AG08395 (cell line): ENCODE measurements at places on chromosomes 3 and 15.

- no peak for DNase-seq
Observed at GRCh38 chr15:50168379-50168778, 13.6 kb upstream of the SLC27A2 start.

DNA sequence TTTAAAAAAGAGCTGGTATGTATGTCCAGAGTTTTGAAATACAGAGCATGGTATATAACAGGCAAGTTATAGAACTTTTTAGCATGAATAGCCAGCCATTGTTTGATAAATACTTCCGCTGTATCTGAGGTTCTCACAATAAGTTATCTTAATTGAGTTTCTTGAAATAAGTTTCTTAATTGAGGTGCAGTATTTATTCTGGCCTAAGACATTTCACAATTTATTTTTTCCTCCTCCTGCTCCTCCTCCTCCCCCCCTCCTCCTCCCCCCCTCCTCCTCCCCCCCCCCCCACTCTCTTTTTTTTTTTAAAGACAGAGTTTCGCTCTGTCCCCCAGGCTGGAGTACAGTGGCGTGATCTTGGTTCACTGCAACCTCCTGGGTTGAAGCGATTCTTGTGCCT is 83.4 kb downstream of the VPS8 start:
- DNase-seq, result no peak

- no peak for DNase-seq
Observed at GRCh38 chr15:24269166-24269571, 406.4 kb upstream of the NPAP1 start.

DNA sequence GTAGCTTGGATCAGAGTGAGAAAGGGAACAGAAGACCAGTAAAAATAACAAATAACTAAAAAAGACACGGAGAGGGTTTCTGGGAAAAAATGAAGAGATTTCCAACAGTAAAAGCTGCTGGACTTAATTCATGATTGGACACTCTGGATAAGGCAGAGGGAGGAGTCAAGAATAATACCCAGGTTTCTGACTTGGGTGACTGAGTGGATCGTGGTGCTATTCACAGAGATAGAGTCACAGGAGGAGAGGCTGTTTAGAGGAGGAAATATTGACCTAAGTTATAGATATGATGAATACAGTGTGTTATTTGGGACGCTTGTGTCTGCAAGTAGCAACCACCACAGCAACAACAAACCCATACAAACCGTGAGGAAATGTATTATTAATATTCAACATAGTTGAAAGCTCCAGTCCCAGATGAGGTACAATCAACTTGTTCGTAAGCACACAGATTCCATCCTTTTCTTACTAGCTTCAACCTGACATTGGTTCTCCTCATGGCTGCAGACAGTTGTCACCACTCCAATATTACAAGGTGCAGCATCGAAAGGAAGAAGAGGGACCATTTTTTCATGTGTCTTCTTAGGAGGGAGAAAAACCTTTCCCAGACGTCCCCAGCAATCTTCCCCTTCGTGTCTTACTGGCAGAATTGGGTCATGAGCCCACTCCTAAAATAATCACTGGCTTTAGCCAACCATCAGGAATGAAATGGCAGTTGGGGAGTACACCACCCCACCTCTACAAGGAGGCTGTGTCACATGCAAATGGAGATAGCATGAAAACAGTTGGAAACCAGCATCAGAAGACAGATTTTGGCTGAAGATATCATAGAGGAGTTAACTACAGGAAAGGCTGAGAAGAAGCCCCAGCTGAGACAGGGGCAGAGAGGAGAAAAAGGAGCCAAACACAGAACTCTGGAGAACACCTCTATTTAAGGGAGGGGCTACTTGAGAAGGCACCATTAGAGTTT is 387.8 kb downstream of the SHQ1 start:
- DNase-seq, result no peak

GRCh38 chr15:59407946-59408345 is 30.0 kb upstream of the FAM81A start:
- DNase-seq, result no peak

GRCh38 chr3:134231131-134231530 is 19.5 kb downstream of the RYK start:
- DNase-seq, result no peak

DNA sequence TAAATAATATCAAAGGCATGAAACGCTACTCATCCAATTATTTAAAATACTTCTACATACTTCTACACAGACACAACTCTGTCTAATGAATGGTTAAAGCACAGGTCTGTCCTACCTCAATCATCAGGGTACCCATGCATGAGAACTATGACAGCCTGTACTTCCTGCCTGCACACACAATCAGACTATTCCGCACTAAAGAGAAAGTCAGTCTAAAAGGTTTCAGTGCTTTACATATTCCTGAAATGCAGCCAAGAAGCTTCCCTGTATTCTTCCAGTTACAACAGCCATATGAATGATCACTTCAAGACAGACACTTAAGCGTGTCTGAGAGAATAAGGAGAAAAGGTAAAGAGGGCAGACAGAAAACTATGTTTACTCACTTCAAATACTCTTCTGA is 58.8 kb downstream of the TUBGCP4 start:
- no peak for DNase-seq

DNA sequence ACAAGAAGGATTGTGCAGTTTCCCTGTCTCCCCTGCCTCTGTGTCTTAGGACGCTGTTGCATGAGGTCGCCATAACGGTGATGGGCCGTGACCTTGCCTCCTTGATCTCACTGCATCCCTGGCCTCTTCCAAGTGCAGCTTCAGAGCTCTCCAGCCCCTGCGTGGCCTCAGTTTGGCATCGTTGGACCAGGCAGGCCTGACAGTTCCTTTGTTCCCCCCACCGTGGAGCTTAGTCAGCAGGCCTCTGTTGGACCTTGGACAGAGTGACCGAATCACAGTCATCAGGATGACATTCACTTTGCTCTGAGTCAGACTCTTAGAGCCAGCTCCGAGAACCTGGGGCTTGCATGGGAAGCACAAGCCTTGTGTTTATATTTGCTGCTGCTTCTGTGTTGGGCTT is 139.4 kb downstream of the OPA1 start:
- peak; percentile 93 for DNase-seq

DNA sequence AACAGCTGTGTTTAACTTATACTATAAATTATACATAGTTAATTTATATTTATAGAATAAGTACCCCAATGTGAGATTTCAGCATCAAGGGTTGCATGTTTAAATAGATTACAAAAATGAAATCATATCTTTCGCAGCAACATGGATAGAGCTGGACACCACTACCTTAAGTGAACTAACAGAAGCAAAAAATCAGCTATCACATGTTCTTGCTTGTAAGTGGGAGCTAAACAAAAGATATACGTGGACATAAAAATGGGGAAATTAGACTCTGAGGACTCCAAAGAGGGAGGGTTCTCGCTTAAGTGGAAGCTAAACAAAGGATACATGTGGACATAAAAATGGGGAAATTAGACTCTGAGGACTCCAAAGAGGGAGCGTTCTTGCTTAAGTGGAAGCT is 626.5 kb upstream of the DPPA4 start:
- DNase-seq, result no peak

DNA sequence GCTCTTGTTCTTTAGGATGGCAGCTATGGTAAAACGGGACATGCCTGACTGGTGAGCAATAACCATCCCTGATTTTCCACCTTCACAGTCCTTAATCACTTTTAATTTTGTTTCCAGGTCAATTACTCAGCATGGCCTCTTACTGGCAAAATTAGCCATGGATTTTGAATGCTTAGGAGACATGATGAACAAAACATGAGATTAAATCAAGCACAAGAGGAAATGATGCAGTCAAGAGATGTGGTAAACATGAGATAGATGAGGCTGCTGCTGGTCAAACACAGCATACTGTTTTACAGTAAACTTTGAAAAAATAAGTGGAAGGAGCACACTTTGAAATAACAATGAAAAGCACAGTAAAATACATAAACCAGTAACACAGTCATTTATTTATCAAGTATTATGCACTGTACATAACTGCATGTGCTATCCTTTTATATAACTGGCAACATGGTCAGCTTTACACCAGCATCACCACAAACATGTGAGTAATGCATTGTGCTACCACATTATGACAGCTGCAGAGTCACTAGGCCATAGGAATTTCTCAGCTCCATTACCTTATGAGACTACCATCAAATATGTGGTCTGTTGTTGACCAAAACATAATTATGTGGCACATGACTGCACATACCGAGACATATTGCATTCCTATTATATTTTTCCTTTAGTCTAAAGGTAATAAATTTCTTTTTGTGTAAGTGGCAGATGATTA is 30.1 kb upstream of the ZNF502 start:
- peak; percentile 60 for DNase-seq

- peak; percentile 86 for DNase-seq
Observed at GRCh38 chr3:16484216-16484615, 29.3 kb downstream of the RFTN1 start.

- no peak for DNase-seq
Observed at GRCh38 chr3:193569119-193569518, 14.4 kb upstream of the ATP13A4 start.

DNA sequence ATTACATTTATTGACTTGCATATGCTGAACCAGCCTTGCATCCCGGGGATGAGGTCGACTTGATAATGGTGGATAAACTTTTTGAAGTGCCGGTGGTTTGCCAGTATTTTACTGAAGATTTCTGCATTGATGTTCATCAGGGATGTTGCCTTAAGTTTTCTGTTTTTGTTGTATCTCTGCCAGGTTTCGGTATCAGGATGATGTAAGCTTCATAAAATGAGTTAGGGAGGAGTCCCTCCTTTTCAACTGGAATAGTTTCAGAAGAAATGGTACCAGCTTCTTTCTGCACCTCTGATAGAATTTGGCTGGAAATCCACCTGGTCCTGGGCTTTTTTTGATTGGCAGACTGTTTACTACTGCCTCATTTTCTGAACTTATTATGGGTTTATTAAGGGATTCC is 250.8 kb downstream of the TBC1D5 start:
- no peak for DNase-seq

DNA sequence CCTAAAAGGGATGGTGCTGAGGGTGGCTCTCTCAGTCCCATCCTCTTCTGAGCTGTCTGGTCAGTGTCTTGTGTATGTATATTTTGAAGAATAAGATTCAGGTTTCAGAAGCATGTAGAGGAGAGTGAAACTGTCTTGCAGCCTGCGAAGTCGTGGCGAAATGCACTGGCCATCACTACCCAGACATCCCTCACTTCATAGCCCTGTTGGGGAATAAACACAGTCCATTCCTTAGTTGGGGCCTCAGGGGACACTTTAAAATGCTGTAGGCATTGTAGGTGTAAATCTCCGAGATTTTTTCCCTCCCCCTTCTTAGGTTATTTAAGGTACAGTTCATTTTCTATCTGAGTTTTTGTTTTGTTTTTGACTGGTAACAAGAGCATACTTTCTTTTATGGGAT is 93.8 kb downstream of the DNASE1L3 start:
- no peak for DNase-seq

DNA sequence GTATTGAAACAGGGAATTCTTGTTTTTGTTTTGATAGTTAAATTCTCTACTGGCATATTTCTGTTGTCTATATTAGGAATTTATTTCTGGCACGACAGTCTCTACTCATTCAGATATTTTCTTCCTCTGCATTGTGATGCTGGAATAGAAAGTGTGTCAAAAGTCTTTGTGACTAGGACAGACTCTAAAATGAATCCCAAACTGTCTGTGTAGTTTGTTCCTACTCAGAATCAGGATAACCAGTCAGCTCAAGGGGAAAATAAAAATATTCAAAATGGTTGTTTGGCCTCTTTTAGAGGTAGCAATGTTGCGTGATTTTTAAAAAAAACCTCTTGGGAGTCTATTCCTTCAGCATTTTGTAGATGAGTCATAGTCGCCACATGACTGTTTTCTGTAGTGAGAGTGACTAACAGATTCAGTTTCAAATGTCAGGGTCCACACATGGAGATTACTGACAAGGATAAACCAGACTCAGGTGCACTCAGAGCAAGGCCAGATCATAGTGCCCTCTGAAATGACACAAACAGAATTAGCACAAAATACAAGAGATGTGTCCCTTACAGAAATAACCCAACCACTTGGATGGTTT is 13.1 kb downstream of the SLC7A14 start:
- DNase-seq, result peak; percentile 64

DNA sequence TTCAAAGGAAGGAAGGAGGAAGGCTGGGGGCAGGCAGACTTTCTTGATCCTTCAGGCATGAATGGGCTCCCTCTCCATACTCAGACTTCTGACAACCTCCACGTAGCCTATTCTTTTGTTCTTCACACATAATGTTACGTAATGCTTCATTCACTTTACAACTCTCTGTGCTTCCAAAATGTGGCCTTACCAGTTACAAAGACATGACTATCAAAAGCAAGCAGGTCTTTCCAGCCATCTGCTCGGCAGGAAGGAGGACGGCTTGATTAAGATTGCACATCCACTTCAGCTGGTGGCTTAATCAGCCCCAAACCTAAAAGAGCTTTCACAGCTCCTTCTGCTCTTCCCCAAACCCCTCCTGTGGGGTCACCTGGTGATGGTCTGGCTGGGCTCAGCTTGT is 263.2 kb downstream of the XXYLT1 start:
- no peak for DNase-seq

DNA sequence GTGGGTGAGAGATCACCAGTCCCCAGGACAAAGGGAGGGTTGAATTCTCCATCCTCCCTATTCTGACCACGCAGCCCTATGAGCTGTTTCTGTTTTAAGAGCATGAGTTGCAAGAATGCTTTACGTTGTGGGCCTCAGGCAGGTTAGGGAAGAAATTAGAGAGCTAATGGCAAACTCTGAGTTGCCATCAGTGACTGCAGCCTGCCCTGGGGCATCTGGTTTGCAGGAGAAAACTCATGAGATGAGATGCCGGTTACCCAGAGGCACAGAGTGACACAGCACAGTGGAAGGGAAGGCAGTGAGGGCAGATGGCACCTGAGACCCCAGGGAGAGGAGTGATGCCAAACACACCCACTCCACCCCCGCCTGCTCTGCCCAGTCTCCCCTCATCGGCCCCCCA is 265.3 kb downstream of the CD47 start:
- DNase-seq, result no peak

- no peak for DNase-seq
Observed at GRCh38 chr15:84643838-84644237, 10.2 kb downstream of the WDR73 start.

DNA sequence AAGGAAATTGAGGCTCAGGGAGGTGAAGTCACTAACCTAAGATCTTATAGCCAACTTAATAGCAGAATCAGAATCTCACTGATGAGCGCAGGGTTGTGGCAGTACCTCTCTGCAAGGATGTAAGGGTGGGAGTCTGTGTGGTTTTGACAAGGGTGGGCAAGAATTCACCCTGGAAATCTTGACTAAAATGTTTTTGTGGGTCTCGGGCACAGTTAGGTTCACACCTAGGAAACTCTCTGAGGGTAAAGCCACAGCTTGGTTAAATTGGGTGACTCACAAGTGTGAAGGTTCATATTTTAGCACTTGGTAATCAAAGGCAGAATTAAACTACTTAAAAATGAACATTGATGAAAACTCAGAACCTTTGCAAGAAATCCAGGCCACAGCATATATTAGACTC is 178.2 kb upstream of the EOMES start:
- DNase-seq, result no peak

GRCh38 chr3:129549006-129549800 is 6.2 kb downstream of the H1-8 start:
- peak; percentile 56 for DNase-seq

GRCh38 chr3:72282918-72283317 is 498.0 kb upstream of the PROK2 start:
- no peak for DNase-seq
